ENCODE measurements at places on chromosomes 2 and 18.

GRCh38 chr2:236991874-236992273, 93.8 kb upstream of the COPS8 start:
- no peak for DNase-seq

DNA sequence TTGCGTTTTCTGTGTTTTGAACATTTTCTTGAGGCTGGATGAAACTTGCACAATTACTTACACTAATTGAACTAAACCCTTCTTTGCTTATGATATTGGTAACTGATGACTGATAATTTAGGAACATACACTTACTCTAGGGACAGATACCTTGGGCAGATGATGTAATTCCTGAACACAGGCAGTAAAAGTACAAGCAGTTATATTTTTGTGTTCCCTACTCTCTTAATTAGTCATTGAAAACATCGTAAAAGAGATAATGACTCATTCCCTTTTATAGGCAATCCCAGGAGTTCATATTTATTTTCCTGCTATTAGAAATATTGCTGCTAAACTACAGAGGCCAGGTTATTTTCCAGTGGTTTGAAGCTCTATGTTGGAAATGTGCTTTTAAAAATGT, 46.4 kb downstream of the CCDC85A start:
- DNase-seq = no peak

DNA sequence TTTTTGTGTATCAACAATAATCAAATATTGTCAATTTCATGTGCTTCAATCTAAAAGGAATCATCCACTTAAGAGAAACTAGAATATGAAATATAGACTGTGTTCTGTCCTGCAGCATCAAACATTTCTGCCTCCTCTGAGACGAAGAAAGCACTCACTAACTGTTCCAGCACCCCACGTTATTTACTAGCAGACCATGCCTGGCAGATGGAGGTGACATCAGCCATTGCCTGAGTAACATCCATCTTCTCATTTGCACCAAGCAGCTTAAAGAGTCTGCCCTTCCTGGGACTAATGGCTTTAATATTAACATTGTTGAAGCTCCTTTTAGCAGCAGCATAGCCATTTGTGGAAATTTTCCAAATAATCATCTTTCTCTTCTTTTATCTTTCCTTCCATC, 25.7 kb downstream of the SGPP2 start:
- DNase-seq = no peak

- no peak for DNase-seq
Measured at GRCh38 chr2:76849086-76849485, 673.1 kb downstream of the LRRTM4 start.

DNA sequence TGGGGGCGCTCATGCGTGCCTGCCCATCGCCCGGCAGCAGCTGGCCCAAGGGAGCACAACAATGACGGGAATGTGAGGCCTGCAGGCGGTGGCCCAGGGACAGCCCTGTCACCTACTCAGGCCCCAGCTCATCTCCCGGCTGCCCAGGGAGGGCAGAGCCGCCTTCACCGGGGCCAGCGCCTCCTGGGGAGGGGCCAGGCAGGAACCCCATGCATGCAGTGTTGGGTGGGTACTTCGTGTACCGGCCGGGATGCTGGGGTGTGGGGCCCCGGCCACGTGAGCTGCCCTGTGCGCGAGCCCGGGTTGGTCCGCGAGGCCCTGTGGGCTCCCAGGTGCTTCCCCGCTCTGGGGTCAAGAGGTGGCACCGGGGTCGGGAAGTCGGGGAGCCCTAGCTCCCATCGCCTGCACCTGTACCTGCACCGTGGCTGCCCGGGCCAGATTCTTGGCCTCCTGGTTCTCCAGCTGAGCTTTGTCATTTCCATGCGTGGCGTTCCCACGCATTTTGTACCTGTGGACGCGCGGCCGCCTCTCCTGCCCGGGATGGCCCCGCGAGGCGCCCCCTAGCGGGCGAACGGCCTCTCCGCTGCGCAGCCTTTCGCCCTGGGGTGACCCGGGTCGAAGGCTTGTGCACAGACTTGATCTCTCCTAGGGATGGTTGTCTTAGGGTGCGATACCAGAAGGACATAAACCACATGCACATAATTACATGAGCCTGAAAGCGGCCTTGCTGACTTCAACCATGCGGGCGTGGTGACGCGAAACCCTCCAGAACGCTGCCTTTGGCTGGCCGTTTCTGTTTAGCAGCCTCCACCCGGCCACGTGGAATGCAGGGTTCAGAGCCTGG, 950 bp downstream of the KLHL30 start:
- DNase-seq = no peak

DNA sequence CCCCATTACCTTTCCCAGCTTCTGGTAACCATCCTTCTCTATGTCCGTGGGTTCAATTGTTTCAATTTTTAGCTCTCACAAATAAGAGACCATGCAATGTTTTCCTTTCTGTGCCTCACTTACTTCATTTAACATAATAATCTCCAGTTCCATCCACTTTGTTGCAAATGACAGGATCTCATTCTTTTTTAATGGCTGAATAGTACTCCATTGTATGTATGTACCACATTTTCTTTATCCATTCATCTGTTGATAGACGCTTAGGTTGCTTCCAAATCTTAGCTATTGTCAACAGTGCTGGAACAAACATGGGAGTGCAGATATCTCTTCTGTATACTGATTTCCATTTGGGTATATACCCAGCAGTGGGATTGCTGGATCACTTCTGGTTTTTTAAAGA, 1.8 kb downstream of the CABYR start:
- no peak for DNase-seq

DNA sequence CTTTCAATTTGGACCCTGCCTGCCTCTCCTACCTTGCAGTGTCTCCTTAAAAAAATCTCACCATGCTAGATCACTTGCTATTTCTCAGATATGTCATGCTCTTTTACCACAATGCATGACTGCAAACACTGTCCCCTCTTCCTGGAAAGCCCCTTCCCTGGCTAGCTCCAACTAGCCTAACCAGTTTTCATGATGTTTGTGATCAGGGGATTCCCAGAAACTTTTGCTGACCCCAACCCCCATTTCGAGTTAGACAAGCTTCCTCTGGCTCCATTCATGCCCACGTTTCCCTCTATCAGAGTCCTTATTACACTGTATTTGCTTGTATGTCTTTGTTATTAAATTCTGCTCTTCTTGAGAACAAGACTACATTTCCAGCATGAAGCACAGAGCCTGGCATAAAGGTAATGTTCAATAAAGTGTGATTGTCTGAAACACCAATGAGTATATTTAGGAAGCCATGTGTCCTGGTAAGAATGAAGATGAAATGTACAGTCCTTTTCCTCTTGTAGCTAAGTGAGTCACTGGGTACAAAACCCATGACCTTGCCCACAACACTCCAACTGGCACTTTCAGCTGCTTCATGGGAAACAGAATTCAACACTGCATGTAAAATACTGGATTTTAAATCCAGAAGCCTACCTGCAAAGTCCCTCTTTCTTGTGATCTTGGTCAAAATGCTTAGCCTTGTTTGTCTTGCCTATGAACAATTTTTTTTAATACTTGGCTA, 62.0 kb upstream of the ATL2 start:
- no peak for DNase-seq

Measured in fibroblast of the aortic adventitia (primary cell).